ENCODE measurements at places on chromosomes 4 and X.

- DNase-seq, result no peak
These were observed 45.8 kb downstream of the NELFA start for GRCh38 chr4:1962980-1963379.

GRCh38 chrX:30248854-30249253, 1.9 kb downstream of the MAGEB1 start:
- DNase-seq, result no peak

- DNase-seq, result no peak
These were observed 27.4 kb downstream of the FAM149A start for GRCh38 chr4:186131935-186132334.

GRCh38 chrX:21503593-21503992, 129.4 kb downstream of the CNKSR2 start:
- no peak for DNase-seq

DNA sequence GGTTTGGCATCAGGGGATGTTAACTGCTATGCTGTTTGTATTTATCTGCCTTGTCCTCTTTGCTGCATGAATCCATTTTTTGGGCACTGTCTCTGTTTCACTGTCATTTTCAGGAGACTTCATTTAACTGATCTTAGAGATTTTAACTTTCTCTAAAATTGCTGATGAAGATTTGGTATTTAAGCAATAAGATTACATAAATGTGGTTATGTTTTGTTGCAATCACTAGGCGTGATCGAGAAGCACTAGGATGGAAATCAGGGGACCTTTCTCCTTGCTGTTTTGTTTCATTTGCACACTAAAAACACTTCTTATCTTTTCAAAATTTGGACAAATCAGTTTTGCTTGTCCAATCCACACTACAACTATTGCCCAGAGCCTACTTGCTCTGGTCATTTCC, 15.4 kb downstream of the CXCL2 start:
- DNase-seq, result no peak

DNA sequence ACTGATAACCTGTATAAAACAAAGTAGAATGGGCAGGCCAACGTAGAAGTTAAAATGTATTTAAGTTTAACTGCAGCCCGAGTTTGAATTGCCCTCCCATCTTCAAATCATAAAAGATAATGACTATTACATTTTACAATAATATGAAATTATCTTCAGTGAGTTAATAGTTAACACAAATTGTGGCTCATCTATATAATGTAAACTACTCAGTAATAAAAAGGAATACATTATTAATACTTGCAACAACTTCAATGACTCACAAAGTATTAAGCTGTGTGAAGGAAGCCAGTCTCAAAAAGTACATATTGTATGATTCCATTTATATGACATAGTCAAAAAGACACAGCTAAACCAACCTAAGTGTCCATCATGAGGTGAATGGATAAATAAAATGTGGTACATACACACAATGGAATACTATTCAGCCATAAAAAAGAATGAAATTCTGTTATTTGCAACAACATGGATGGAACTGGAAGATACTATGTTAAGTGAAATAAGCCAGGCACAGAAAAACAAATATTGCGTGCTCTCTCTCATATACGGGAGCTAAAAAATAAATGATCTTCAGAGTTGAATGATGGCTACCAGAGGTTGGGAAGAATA, 7.8 kb downstream of the PLRG1 start:
- no peak for DNase-seq

DNA sequence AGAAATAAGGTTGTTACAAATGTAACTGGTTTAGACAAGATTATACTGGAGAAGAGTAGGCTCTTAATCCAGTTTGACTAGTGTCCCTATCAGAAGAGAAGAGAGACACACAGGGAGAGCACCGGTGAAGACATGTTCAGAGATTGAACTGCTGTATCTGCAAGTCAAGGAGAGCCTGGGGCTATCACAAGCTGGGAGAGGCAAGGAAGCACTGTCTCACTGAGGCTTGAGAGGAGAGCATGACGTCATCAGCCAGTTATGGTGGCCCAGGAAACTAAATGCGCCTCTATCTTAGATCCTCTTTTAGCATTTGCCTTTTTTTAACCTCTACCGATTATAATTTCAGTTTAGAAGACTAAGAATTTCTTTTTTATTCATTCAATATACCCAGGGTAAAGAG, 583.4 kb downstream of the TRAM1L1 start:
- no peak for DNase-seq

DNA sequence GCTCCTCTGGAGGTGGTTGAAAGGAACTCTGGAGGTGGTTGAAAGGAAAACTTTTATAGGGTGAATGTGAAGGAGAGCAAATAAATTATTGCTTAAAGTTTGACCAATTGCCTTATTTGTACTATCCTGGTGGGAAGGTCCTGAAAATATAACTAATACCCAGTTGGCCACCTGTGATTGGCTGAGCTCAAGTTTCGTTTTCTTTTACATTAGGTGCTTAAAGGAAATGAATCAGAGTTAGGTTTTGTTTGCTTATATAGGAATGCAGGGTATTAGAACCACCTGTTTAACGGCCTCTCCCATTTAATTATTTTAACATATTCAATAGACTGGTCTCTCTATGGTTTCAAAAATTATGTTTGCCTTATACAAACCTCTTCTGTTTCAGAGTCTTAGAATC, 497.6 kb downstream of the PRR32 start:
- DNase-seq, result no peak

DNA sequence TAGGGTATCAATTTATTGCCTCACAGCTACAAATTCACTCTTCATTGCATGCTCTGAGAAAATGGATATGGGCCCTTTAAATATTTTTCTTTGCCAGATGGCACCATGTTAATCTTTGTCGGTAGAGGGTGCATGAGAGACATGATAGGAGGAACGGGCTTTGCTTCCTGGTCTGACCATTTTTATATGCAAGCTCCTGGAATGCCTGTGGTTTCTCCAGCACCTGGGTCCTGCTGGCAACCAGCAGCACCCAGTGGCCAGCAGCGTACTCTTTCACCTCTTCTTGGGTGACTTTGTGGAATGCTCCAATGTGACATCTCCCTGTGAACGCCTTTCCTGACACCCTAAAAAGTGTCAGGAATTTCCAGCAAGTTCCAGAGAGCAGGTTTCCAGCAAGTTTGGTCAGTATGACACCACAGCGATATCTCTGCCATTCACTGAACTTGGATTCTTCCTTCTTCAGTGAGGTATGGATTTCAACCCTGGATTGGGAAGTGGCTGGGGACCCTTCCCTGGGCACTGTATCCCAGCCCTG, 140.3 kb upstream of the PGRMC2 start:
- peak; percentile 49 for DNase-seq

DNA sequence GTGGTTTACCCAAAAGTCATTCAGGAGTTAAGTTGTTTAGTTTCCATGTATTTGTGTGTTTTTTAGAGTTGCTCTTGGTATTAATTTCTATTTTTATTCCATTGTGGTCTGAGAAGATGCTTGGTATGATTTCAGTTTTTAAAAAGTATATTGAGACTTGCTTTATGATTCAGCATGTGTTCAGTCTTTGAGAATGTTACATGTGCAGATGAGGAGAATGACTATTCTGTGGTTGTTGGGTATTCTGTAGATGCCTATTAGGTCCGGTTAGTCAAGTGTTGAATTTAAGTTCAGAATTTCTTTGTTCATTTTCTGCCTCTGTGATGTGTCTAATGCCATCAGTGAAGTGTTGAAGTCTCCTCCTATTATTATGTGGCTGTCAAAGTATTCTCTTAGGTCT, 249.4 kb downstream of the ARHGAP10 start:
- DNase-seq, result no peak

GRCh38 chr4:100547541-100548199, 29.8 kb upstream of the EMCN start:
- no peak for DNase-seq

DNA sequence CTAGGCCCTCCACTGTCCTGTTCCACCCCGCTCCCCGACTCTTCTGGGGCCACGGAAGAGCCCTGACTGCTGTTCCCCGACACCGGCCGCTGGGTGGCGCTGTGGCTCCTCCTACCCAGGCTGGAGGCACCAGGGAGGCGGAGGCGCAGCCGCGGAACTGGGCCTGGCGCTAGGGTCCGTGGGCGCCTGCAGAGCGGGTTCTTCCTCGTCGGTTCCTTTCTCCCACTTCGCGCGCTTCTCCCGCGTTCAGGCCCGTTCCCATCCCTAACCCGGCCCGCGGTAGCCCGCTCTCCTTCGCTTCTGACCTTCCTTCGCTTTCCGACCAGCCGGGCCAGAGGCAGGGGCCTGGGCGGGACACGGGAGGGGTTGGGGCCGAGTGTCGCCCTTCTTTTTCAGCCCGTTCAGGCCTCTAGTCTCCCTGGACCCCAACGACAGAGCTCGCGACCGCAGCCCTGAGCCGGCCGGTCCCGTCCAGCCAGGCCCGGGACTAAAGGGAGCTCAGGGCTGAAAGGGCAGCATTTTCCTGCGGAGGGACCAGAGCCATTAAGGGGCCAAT, 34.3 kb downstream of the NALF2 start:
- DNase-seq, result peak; percentile 79

DNA sequence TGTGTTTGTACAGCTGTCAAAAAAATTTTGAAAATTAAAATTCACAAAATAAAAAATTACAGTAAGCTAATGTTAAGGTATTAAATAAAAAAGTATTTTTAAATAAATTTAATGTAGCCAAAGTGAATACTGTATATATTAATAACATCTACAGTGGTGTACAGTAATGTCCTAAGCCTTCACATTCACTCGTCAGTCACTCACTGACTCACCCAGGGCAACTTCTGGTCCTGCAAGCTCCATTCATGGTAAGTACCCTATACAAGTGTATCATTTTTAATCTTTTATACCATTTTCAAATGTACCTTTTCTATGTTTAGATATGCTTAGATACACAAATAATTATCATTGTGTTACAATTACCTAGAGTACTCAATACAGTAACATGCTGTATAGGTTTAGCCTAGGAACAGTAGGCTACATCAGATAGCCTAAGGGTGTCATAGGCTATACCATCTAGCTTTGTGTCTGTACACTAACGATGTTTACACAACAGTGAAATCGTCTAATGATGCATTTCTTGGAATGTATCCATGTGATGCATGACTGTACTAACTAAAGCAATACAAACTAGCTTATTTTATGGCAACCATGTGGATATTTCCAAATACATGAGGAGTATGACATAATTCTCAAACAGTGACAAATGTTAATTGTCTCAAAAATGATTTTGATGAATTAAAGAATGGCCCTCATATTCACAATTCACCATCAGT, 13.7 kb downstream of the DDX60 start:
- no peak for DNase-seq

DNA sequence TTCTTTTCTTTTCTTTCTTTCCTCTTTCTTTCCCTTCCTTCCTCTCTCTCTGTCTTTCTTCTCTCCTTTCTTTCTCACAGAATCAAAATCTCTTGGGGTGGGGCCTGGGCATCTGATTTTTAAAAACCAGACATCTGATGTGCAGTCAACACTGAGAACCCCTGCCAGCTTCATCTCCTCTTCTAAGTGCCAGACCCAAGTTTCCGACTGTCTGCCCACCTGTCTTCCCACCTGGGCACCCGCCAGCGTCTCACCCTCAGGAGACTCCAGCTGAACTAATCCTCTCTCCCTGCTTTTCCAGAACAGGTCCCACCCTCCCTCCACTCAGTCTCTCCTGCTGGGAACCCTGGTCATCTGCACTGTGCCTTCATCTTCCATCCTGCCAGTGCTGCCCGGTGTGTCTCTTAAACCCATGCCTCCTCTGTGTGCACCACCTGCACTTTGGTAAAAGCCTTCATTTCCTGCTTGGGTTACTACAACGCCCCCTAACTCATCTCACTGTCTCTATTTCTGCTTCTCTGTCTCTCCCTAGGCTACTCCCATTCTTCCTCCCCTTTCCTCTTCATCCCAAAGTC, 2.8 kb downstream of the SOD3 start:
- DNase-seq, result no peak

DNA sequence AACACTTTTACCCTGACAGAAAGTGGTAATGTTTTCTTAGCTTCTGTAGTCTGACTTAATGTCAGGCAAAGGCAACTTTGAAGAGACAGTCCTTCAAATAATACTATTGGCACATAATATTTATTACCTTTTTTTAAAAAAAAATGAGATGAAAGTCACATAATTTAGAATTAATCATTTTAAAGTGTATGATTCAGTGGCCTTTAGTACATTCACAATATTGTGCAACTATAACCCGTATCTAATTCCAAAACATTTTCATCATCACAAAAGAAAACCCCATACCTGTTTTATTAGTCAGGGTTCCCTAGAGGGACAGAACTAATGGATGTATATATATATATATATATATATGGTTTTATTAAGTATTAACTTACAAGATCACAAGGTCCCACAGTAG, 94.8 kb upstream of the TEX13A start:
- DNase-seq, result no peak

DNA sequence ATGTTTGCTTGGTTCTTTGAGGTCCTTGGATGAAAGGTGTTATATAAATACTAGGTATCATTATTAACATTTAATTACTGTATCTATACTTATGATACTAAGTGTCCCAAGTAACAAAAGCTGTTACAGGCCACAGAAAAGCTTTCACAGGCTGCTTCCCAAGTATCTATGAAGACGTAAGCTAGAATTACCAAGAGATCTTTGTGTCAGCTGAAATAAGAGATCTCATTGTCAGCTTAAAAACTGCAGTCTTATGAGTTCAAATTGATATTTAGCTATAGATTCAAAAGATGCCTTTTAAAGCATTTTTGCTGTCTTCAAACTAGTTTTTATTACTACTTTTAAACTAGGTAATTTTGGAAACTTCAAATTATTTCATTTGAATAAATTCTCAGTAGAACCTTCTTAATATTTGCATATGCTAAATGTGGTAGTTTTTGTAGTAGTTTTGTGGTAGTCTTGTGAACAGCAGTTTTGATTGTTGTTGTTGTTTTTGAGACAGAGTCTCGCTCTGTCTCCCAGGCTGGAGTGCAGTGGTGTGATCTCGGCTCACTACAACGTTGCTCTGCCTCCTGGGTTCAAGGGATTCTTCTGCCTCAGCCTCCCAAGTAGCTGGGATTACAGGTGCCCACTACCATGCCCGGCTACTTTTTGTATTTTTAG, 170.0 kb upstream of the RPL34 start:
- DNase-seq, result no peak

GRCh38 chr4:184528051-184528450, 53.7 kb upstream of the IRF2 start:
- DNase-seq, result no peak

GRCh38 chr4:10066670-10067651, 45.7 kb upstream of the SLC2A9 start:
- DNase-seq, result no peak

- no peak for DNase-seq
These were observed 16.4 kb downstream of the DDX3X start for GRCh38 chrX:41350150-41350975.

- DNase-seq, result peak; percentile 54
These were observed at the start of gene NDUFC1 for GRCh38 chr4:139301821-139302611. TSS of gene NDUFC1 (minus strand) at chr4:139302477. CDS start at chr4:139295798, 6,679 bp downstream.

GRCh38 chrX:70001269-70001668, 48.5 kb downstream of the AWAT2 start:
- DNase-seq, result no peak

GRCh38 chrX:154374313-154375155, at the start of gene FLNA:
TSS of gene FLNA (minus strand) at chrX:154374634. CDS start at chrX:154371245, 3,389 bp downstream.
- peak; percentile 53 for DNase-seq

- peak; percentile 49 for DNase-seq
These were observed at the start of gene SLC25A43 for GRCh38 chrX:119398974-119399771. TSS of gene SLC25A43 (plus strand) at chrX:119399336. CDS start at chrX:119399404, 68 bp downstream.
